Spinal cord (tissue), 10 donors: ENCODE measurements at places on chromosomes 2 and 18. TPM values are rescaled to one million over a fixed set of nuclear protein-coding genes. Genes with fewer than 3 reads are reported as not detected.

DNA sequence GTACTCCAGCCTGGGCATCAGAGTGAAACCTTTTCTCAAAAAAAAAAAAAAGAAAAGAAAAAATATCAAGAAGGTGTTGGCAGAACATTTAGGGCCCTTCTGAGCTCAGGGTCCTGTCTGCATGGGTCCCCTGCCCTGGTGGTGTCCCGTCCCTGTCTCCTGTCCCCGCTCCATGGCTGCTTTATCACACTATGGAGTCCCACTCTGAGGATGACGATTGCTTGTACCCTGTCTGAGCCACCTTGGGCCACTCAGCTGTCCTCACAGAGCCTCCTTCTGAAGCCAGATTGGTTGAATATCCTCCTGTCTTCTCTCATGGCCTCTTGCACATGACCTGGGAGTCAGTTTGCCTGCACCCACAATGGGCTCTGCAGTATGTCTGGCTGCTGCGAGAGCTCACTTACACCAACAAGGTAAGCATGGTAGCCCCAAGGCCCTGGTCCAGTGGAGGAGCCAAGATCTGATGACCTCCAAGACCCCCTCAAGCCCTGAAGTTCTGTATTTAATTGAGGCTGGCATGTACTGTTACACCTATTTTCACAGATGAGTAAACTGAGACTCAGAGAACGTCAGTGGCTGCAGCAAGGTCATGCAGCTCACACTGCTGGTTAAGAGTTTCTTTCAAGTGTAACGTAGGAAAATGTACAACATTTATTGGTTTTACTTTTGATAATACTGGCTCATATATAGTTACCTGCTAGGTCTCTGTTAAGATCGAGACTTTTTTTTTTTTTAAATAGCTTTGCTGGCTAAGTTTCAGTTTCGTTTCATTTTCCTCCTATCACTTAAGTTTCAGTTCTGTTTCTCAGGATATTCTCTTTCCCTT, 16.9 kb upstream of the ZCCHC2 start:
- no peaks in the 10 kb centered on the region for H3K36me3 ChIP-seq
- no peak overlapping the region for H3K4me3 ChIP-seq
- H3K27me3 ChIP-seq, result no peaks in the 10 kb centered on the region
- H3K27ac ChIP-seq, result no peak overlapping the region
- DNase-seq, result no peak

DNA sequence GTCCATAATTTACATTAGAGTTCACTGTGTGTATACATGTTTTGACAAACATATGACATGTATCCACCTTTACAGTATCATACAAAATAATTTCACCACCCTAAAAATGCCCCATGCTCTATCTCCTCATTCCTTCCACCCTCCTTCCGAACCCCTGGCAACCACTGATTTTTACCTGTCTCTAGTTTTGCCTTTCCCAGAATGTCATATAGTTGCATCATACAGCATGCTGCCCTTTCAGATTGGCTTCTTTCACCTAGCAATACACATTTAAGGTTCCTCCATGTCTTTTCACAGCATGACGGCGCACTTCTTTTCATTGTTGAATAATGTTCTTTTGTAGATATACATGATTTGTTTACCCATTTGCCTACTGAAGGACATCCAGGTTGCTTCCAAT, 10.4 kb downstream of the LRPPRC start:
- no peaks in the 10 kb centered on the region for H3K4me1 ChIP-seq
- peaks cover 11% of the 10 kb centered on the region for H3K36me3 ChIP-seq
- no peaks in the 10 kb centered on the region for H3K27me3 ChIP-seq
- DNase-seq, result no peak
- H3K27ac ChIP-seq, result no peak overlapping the region

- H3K4me3 ChIP-seq, result no peak within 1 kb of the TSS
- DNase-seq, result no peak
- no peak within 1 kb of the TSS for H3K27ac ChIP-seq
- no peaks in the 10 kb centered on the region for H3K27me3 ChIP-seq
- H3K36me3 ChIP-seq, result no peaks in the 10 kb centered on the region
- no peaks in the 10 kb centered on the region for H3K4me1 ChIP-seq
Observed at GRCh38 chr2:143128681-143129580, at the start of gene ARHGAP15. TSS of gene ARHGAP15 (plus strand) at chr2:143129419.

GRCh38 chr2:235211056-235211455, 259.2 kb downstream of the SH3BP4 start:
- no peaks in the 10 kb centered on the region for H3K27me3 ChIP-seq
- H3K36me3 ChIP-seq, result no peaks in the 10 kb centered on the region
- H3K4me1 ChIP-seq, result peaks cover 4% of the 10 kb centered on the region
- no peak overlapping the region for H3K4me3 ChIP-seq

DNA sequence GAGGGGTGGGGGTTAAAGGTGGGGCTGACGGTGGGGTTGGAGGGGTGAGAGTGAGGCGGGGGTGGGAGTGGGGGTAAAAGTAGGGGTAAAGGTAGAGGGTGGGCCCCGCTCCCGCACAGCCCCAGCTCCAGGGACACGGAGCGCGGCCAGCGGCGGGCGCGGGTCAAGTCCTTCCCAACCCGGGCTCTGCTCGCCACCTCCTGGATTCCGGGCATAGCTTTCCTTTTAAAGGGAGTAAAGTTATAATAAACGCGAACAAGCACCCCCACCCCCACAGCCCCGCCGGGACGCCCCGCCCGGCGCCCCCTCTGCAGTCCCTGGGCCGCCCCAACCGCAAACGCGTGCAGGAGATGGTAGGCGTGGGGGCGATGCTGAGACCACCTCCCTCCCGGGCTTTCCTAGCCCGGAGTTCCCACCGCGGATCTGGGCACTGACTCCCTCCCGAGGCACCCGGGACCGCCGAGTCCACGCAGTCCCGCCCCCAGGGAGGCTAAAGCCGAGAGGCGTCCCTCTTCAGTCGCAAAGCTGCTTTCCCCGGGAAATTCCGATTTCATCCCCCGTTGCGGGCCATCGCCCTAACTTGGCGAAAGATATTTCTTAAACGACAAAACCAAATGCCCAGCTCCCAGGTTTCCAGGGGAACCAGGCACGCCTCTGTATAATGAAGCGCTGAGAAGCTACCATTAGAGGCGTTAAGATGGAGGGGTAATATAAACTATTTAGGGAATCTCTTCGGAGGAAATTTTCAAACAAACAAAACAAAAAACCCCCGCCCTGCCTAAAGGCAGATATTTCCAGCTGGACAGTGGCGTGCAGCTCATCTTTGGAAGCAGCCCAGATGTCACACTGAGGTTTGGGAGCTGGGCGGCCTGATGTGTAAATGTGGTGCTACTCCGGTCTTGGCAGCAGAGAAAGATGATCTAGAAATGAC, at the start of gene LIMS2:
TSS of gene LIMS2 (minus strand) at position 200 of the 931 bp plus-strand sequence. CDS start 506 bp downstream, outside the sequence.
- H3K36me3 ChIP-seq, result no peaks in the 10 kb centered on the region
- H3K27me3 ChIP-seq, result peaks cover 6% of the 10 kb centered on the region
- no peak within 1 kb of the TSS for H3K27ac ChIP-seq
- H3K4me1 ChIP-seq, result peaks cover 29% of the 10 kb centered on the region
- H3K4me3 ChIP-seq, result peak within 1 kb of the TSS; percentile 52
- peak; percentile 74 for DNase-seq

DNA sequence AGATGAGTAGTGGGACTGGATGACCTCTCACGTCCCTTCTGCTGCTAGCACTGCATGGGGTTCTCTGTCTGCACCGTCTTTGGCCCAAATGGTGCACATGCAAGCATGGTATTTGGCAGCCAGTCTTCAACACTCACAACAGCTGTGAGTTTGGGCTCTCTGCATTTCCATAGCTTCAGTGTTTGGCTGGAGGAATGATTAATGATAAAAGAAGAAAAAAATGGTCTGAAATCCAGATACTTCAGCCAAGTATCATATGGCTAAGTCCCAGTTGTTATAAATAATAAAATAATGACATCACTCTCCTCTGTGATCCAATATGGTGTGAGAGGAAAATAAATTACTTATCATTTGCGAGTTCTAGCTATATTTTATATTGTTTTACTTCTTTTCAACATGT, 173.3 kb downstream of the DCDC2C start:
- H3K36me3 ChIP-seq, result no peaks in the 10 kb centered on the region
- H3K27ac ChIP-seq, result no peak overlapping the region
- H3K27me3 ChIP-seq, result no peaks in the 10 kb centered on the region
- no peak overlapping the region for H3K4me3 ChIP-seq
- DNase-seq, result peak; percentile 52

GRCh38 chr2:46488389-46488788, 9.0 kb downstream of the TMEM247 start:
- H3K36me3 ChIP-seq, result no peaks in the 10 kb centered on the region
- peaks cover 38% of the 10 kb centered on the region for H3K4me1 ChIP-seq
- no peaks in the 10 kb centered on the region for H3K27me3 ChIP-seq
- H3K4me3 ChIP-seq, result no peak overlapping the region
- no peak overlapping the region for H3K27ac ChIP-seq
- no peak for DNase-seq

- H3K4me1 ChIP-seq, result peaks cover 10% of the 10 kb centered on the region
- H3K36me3 ChIP-seq, result no peaks in the 10 kb centered on the region
- H3K27ac ChIP-seq, result peak overlapping the region; percentile 76
- no peaks in the 10 kb centered on the region for H3K27me3 ChIP-seq
- peak overlapping the region; percentile 88 for H3K4me3 ChIP-seq
- DNase-seq, result peak; percentile 79
Observed at GRCh38 chr2:166375195-166375735, 479 bp downstream of the SCN9A start.

DNA sequence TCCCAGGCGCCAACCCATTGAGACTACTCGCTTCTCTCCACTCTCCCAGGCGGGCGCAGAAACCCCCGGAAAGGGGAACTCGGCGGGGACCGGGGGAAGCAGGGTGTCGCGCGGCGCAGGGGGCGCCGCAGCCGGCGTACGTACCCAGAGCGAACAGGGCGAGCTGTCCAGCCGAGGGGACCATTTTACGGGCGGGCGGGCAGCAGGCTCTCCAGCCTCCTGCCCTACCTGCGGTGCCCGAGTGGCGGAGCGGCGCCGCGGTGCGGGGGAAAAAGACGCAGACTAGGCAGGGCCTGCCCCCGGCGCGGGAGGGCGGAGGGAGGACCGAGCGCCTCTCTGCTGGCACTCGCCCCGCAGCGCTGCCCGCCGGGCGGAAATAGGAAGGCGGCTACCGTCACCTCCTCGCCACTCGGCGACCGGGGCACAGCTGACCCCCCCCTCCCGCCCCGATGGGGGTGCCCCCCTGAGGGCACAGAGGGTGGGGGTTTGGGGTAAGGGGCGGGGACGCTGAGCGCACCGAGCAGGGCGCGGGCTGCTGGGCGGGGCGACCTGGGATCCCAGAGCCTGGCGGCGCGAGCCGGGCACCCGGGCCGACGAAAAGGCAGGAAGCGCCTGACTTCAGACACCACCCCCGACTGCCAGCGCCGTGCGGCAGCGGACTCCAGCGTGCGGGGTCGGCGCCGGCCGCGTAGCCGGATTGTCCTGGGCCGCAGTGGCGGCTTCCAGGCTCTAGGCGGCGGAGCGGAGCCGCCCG, at the start of gene TGFA:
TSS of gene TGFA (minus strand) at position 243 of the 754 bp plus-strand sequence. CDS start at position 184, 59 bp downstream.
- H3K27ac ChIP-seq, result peak within 1 kb of the TSS; percentile 57
- peaks cover 24% of the 10 kb centered on the region for H3K4me1 ChIP-seq
- peak; percentile 81 for DNase-seq
- H3K36me3 ChIP-seq, result no peaks in the 10 kb centered on the region

DNA sequence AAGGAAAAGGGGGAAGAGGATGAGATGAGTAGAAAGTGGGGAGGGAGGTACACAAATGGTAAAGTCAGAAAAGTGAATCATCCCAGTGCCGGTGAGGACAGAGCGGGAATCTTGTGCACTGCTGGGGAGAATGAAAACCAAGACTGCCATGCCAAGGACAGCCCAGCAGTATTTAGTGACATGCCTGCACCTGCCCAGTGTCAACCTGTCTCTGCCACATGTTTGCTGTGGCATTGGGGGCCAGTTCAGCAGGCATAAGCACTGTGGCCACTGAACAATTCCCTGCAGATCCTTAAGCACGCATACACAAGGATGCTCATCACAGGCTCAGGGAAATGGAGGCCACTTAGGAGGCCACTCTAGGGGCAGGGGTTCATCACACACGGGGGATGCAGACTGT, 5.2 kb upstream of the KCNK3 start:
- DNase-seq, result no peak
- H3K4me3 ChIP-seq, result no peak overlapping the region
- H3K27me3 ChIP-seq, result no peaks in the 10 kb centered on the region
- peaks cover 27% of the 10 kb centered on the region for H3K4me1 ChIP-seq
- H3K27ac ChIP-seq, result no peak overlapping the region

- no peak for DNase-seq
- H3K4me1 ChIP-seq, result no peaks in the 10 kb centered on the region
- H3K4me3 ChIP-seq, result no peak overlapping the region
- H3K36me3 ChIP-seq, result no peaks in the 10 kb centered on the region
- H3K27me3 ChIP-seq, result no peaks in the 10 kb centered on the region
- H3K27ac ChIP-seq, result no peak overlapping the region
Observed at GRCh38 chr2:208148803-208149202, 2.8 kb upstream of the CRYGB start.

GRCh38 chr2:118843483-118844132, 3.8 kb downstream of the EN1 start:
- peaks cover 95% of the 10 kb centered on the region for H3K27me3 ChIP-seq
- peaks cover 42% of the 10 kb centered on the region for H3K4me1 ChIP-seq

GRCh38 chr2:215664847-215665525, 229.1 kb upstream of the FN1 start:
- H3K4me3 ChIP-seq, result no peak overlapping the region
- no peaks in the 10 kb centered on the region for H3K4me1 ChIP-seq
- H3K36me3 ChIP-seq, result no peaks in the 10 kb centered on the region
- DNase-seq, result no peak
- no peaks in the 10 kb centered on the region for H3K27me3 ChIP-seq

DNA sequence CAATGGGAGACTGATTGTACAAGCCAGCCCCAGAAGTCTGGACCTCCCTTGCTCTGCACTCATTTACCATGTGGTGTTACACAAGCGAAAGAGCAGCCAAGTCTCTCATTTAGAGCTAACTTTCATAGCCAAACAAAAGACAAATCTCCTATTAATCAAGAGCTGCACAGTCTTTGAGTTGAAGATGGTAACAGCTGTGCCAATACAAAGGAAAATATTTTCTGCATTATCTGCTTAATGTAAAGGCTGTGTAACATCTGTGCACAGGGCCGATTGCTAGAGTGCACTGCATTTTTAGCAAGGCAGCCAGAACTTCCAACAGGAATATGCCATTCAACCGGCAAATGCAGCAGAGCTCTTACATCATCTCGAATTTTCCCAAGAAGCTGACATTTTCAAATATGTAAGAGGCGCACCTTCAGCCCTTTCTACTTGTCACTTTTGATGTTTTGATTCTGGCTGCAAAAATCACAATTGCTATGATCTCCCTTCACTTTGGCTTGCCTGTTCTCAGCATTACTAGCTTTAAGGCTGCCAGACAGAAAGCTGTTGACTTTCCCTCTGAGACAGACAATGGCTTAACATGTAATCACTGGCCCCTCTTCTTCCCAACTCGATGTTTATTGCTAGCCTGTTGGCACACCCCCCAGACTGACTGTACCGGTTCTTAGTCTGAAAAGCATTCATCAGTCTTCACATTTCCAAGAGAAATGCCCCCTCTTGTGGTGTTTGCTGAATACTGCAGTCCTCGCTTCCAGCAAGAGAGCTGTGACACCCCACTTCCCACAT, 96.9 kb upstream of the TANK start:
- H3K27ac ChIP-seq, result peak overlapping the region; percentile 37
- H3K4me3 ChIP-seq, result no peak overlapping the region
- H3K36me3 ChIP-seq, result no peaks in the 10 kb centered on the region
- peak; percentile 78 for DNase-seq

GRCh38 chr2:157876786-157877138, 632 bp upstream of the ACVR1 start:
- DNase-seq, result no peak
- no peaks in the 10 kb centered on the region for H3K36me3 ChIP-seq
- H3K4me3 ChIP-seq, result peak overlapping the region; percentile 53
- no peaks in the 10 kb centered on the region for H3K27me3 ChIP-seq
- H3K27ac ChIP-seq, result peak overlapping the region; percentile 45

The GPR35 gene
- 2.6 TPM for total RNA-seq

The BMP10 gene
- total RNA-seq, result not detected

The DSEL gene
- 45.3 TPM for total RNA-seq

The PKDCC gene
- total RNA-seq, result 55.9 TPM

The TMEM17 gene
- total RNA-seq, result 8.7 TPM

The HAUS1 gene
- total RNA-seq, result 23.3 TPM
